ENCODE measurements at places on chromosomes 1 and 21. TPM values are rescaled to one million over a fixed set of nuclear protein-coding genes. Genes with fewer than 3 reads are reported as not detected.

Gene STK40
- total RNA-seq: 13.2 TPM

Gene LMX1A
- total RNA-seq: not detected

Gene CLEC20A
- not detected for total RNA-seq

Gene INSRR
- total RNA-seq: not detected

Gene ANGPTL1
- total RNA-seq: not detected

Gene RGS8
- total RNA-seq: not detected

Gene LCE2B
- total RNA-seq: not detected

Measured in M059J (cell line).